SK-N-DZ (cell line): ENCODE measurements at places on chromosomes 2 and 18.

DNA sequence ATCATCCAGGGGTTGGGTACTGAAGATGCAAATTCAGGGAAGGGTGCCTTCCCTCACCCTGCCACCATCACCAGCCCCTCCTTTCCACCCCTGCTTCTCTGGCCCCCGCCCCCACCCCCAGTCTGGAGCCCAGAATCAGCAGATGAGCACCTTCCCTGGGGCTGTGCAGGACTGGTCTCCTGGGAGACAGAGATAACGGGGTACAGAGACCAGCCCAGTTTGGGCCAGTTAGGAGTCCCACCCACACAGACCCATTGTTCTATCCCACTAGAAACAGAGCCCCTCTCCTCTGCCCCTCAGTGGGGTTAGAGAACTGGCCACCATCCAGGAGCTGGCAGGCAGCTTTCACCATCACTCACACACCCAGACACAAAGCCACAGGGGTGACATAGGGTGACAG is 4.5 kb upstream of the CRYBA2 start:
- peak; percentile 37 for DNase-seq

DNA sequence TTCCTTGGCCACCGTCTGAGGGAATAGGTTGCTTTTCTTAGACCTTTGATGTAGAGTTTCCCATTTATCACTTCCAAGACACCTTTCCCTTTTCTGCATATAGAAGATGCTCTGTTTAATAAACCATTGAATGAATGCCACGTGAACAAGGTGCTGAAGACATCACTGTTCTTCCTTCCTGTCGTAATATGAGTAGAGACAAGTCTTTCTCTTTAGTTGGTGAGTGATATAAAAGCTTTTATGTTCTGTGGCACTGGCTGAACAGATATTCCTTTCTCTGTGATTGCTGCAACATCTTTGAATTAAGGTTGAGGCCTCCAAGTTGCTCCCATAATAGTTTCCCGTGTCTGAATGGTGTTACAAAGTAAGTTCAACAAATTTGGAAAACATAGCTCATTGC is 38.7 kb downstream of the TTC39C start:
- DNase-seq: no peak

- no peak for DNase-seq
Observed at GRCh38 chr18:25929787-25930186, 160.6 kb downstream of the SS18 start.

- no peak for DNase-seq
Observed at GRCh38 chr2:143158551-143159485, 29.6 kb downstream of the ARHGAP15 start.

DNA sequence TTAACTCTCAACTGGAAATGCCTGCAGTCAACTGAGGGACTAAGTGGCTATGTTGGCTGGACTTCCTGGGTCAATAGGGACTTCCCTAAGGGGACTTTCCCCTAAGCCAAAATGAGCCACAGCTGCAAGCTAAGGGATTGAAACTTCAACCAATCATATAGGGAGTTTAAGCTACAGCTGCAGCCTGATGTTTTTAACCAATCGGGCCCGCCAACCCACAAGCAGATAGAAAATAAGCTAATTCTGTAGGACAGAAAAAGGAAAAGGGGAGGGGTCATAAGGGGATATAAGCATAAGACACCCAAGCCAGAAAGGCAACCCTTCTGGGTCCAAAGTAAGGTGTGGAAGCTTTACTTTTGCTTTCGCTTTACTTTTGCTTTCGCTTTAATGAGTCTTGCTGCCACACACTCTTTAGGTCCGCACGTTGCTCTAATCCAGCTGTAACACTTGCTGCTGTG is 927.5 kb downstream of the ERBB4 start:
- DNase-seq: no peak

- no peak for DNase-seq
Observed at GRCh38 chr18:27899893-27900292, 277.0 kb downstream of the CDH2 start.

GRCh38 chr18:34864836-34865497 is 154.9 kb downstream of the DTNA start:
- no peak for DNase-seq
